Kidney tubule cell (primary cell): ENCODE measurements at places on chromosomes 12 and 14.
A peak's percentile ranks its signal among the peaks of the same experiment; 100 is the strongest.

GRCh38 chr12:559208-559905, 99.6 kb downstream of the B4GALNT3 start:
- no peak for DNase-seq

GRCh38 chr14:92973261-92973797, 50.4 kb downstream of the CHGA start:
- peak; percentile 67 for DNase-seq

DNA sequence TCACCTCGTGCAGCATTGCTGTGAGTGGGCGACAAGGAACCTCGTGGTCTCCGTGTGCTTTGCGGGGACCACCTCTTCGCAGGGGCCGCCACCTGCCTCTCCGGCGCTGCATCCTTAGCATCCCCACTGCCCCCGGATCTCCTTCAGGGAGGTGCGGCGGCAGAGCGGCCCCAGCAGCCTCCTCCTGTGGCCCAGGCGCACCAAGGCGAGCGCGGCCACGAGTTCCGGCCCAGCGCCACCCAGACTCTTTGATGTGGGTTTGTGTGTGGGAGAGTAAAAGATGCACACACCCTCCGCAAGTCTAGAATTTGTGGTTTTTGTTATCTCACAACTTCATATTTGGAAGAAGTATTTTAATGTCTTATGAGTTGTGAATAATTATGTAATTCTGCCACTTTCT, 118.8 kb upstream of the DIO3 start:
- no peak for DNase-seq

DNA sequence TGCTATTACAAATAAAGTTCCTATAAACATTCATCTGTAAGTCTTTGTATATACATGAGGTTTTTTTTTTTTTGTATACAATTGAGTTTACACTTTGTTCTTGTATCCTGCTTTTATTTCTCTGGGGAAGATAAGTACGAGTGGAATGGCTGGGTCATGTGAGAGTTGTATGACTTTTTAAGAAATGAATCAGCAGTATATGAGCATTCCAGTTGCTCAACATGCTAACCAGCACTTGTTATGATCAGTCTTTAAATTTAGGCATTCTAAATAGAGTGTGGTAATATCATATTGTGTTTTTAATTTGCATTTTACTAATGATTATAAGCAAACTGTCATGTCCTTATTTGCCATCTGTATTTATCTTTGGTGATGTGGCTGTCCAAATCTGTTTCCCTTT, 44.7 kb upstream of the AMIGO2 start:
- DNase-seq = no peak

DNA sequence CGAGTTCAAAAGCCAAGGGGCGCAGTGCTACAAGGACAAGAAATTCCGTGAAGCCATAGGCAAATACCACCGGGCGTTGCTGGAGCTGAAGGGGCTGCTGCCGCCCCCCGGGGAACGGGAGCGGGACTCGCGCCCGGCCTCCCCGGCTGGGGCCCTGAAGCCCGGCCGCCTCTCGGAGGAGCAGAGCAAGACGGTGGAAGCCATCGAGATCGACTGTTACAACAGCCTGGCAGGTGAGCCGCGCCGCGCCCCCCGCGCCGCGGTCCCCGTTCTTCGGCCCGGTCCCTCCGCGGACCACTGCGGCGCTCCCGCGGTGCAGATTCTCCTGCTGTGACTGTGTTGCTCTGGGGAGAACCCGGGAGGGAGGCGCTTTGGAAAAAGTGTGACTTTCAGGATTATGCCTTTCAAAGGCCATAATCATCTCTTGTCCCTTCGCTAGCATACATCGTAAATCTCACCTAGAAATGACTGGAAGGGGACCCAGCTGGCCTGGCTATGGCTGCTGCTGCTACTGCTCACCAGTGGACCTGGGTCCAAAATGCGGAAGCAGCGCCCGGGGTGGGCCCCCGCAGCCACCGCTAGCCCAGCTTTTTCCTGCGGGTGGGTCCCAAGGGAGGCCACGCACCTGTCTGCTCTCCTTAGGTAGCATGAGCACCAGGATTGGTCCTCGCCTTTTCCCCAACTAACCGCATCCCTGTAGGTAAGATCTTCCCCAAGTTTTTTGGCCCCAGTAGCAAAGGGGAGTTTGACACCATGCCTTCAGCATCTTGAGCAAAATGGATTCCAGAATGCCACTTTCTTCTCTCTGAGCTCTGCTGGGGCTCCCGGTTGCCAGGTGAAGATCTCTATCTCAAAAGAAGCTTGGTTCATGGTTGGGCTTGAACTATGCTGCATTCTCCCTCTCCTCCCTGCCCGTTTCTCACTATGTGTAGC, 853 bp downstream of the TTC9 start:
- peak; percentile 37 for DNase-seq

DNA sequence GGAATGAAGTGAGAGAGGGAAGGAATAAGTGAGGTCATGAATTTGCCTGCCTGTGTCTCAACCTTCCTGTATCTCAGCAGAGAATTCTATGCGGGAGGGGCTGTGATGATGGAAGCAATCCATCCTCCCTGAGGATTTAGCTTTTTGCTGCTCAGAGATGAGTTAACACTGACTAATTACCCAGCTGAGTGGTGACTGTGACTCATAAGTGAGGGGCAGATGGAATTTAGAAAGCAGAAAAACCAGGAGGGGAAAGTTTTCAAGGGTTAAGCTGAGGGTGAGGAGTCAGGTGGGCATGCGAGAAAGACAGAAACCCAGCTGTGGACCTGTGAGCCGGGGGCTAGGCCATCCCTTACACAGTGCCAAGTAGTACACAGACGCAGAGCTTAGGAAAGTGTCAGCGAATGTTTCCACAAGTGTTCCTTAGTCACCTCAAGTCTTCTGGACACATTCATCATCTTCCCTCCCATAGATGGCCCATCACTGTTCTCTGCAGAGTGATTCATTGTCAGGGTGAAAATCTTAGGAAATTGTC, 277.9 kb downstream of the IPO8 start:
- peak; percentile 86 for DNase-seq

GRCh38 chr14:90467501-90467900, 70.7 kb downstream of the CALM1 start:
- peak; percentile 72 for DNase-seq

GRCh38 chr14:28467611-28468010, 299.0 kb upstream of the FOXG1 start:
- no peak for DNase-seq

GRCh38 chr14:59342516-59343484, 122.4 kb downstream of the GPR135 start:
- DNase-seq = no peak

- DNase-seq = no peak
Measured at GRCh38 chr12:96327346-96327745, 72.9 kb downstream of the CDK17 start.

DNA sequence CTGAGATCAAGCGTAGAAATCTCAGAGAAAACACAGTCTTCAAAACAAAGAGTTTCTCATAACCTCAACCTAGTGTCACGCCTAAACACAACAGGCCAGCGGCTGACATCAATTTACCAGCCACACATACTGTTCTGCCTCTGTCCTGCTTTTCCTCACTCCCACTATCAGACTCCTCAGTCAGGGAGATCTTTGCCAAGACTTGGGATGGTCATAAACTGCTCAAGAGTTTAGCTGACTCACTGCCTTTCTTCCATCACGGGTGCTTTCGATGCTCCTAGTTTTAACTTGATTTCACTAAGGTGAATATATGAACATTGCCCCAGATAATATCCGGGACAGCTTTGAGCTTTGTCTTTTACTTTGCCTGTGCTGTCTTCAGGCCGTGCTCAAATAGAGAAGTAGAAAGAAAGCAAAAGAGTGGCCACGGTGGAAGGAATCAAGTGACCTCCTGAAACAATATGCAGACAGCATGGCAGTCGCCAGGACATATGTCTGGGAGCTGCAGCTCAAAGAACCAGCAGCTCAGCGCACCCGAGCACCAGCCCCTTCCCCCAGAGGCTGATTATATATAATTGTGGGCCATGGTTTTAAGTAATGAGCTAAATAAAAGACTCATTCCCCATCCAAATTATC, 12.1 kb downstream of the MDM1 start:
- DNase-seq = no peak

DNA sequence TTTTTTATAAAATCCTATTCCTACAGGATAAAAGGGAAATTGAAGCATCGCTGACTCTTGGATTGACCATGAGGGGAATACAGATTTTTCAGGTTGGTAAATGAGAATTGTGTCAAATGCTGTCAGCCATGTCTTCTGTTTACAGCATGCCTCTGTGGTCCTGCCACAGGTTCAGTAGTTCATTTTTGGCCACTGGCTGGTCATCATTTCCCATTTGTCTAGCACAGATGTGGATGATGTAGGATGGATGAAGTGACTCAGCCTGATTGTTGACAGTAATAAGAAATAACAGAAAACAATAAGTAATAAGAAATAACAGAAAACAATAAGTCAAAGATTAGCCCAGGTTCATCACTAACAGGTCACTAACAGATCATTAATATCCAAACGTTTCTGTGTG, 59.8 kb downstream of the FRMD6 start:
- no peak for DNase-seq

DNA sequence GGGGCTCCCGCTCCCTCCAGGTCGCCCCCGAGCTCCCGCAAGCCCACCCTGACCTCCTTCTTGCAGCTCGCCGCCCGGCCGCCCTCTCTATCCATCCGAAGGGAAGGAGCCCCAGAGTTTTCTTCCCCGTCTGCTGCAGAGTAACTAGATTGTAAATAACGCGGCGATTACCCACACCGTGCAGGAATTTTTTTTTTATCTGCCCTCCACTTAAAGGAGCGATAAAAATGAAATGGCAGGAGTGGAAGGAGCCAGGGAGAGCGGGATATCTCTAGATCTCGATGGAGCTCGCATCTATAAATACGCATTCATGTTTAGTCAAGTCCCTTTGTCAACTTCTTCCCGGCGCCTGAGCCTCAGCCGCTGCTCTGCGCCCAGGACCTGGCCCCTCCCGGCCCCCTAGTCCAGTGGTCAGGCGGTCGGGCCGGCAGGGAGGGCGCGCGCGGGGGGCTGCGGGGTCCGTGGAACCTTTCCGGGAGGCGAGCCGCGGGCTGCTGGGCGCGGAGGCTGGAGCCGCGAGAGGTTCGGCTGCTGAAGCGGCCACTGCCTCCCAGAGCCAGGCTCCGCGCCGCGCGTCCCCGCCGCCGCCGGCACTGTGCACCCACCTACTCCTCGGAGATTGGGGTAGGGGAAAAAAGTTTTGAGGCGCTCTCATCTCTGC, 386.0 kb downstream of the BCAT1 start:
- DNase-seq = peak; percentile 21

DNA sequence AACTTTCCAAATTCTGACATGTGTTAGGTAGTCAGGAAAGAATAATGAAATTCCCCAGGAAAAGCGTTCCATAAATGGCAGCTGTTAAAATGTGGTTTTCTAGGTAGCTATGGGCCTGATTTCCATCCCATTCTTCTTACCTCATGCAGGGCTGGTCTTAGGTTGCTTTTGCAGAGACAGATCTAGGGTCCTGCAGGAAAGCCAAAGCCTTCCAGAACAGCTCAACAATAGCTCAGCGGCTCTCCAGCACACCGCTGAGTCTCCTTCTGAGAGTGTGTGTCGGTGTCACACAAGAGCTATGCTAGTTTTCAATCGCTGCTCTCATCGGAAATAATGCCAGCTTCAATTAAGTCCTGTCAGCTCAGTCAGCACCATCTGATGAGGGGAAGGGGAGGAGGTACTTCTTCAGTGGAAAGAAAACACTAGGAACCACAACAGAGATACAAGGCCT, 106.7 kb downstream of the TMEM30B start:
- DNase-seq = no peak

GRCh38 chr12:99911967-99912366, 72.8 kb downstream of the ANKS1B start:
- no peak for DNase-seq

DNA sequence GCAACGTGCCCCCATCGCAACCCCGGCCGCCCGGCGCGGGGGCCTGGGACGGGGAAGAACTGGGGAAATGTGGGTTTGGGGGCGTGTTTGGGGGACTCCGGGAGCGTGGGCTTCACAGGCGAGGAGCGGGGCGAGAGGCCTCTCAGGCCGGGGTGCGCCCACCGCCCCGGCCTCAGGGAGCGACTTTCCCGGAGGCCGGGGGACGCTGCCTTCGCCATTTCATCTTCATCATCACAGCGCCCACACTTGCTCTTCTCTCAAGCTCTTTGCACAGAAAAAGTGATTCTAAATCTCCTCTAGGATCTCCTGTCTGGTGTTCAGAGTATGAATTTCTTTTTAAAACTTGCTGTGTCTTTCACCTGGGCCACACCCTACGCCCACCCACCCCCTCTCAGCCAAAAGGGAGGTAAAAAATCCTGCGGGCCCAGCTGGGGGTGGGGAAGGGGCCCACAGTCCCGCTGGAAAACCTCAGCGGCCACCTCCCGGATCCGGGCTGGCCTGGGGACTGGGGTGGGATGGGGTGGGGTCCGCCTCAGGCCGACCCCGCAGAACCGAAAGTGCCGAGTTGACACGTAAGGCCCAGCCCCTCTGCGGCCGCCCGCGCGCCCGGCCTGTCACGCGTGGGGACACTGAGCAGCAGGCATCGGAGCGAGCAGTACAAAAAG, 7.4 kb downstream of the CDKN1B start:
- no peak for DNase-seq

- no peak for DNase-seq
Measured at GRCh38 chr14:92263681-92264080, 59.3 kb upstream of the SLC24A4 start.
